HuH-7 (cell line): ENCODE measurements at places on chromosomes 5 and 9.

GRCh38 chr5:54860321-54860720 lies 125.1 kb downstream of the ESM1 start:
- DNase-seq: no peak

DNA sequence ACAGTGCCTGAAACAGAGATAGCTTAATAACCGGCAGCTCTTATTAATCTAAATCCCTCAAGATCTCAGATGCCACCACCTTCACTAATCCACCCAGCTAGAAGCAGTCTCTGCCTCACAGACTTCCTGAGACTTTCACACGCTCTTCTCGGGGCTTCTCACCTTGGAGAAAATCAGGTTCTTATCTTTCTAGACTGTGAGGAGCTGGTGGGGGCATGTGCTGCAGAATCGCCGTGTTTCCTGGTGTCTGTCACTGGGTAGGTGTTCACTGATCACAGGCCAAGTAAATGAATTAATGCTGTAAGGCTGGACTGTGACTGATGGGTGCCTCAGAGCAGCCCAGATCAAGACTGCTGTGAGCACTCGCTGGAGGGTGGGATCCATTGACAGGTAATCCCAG lies 101.7 kb downstream of the PSD2 start:
- DNase-seq: no peak

GRCh38 chr9:81225596-81225995 lies 463.8 kb downstream of the TLE1 start:
- DNase-seq: no peak

GRCh38 chr5:146034127-146034526 lies 71.2 kb downstream of the PLAC8L1 start:
- no peak for DNase-seq

GRCh38 chr9:21317956-21318923 lies 13.1 kb upstream of the IFNA5 start:
- DNase-seq: no peak

DNA sequence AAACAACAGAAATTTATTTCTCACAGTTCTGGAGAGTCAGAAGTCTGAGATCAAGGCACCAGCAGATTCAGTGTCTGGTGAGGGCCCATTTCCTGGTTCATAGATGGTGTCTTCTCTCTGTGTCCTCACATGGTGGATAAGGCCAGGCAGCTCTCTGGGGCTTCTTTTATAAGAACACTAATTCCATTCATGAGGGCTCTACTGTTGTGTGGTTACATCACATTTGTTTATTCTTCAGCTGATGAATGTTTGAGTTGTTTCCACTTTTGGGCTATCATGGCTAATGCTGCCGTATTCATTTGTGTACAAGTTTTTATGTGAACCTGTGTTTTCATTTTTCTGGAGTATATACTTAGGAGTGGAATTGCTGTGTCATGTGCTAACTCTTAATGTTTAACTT lies 35.2 kb downstream of the DDX4 start:
- no peak for DNase-seq
